Common myeloid progenitor, CD34-positive (primary cell): ENCODE measurements at places on chromosomes 7 and 10.

GRCh38 chr10:118850418-118851061, 95.8 kb upstream of the CACUL1 start:
- DNase-seq, result peak; percentile 73

GRCh38 chr7:19964246-19964645, 190.8 kb upstream of the TMEM196 start:
- no peak for DNase-seq

DNA sequence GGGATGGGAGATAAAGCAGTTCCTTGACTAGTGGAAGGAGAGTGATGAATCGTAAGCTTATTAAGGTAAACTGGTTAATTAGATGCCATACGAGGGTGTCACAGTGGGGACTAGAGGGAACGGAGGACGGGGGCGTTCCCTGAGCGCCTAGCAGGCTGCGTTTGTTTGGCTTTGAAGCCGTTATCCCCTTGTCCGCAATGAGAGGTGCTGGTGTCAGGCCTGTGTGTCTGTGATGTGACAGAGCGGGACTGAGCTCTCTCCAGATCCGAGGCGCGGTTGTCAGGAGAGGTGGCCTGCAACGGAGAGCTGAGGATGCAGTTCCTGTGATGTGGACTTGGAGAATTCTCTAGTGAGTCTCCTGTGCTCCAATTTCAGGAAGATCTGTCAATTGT, 60.0 kb upstream of the PRPS1L1 start:
- no peak for DNase-seq

DNA sequence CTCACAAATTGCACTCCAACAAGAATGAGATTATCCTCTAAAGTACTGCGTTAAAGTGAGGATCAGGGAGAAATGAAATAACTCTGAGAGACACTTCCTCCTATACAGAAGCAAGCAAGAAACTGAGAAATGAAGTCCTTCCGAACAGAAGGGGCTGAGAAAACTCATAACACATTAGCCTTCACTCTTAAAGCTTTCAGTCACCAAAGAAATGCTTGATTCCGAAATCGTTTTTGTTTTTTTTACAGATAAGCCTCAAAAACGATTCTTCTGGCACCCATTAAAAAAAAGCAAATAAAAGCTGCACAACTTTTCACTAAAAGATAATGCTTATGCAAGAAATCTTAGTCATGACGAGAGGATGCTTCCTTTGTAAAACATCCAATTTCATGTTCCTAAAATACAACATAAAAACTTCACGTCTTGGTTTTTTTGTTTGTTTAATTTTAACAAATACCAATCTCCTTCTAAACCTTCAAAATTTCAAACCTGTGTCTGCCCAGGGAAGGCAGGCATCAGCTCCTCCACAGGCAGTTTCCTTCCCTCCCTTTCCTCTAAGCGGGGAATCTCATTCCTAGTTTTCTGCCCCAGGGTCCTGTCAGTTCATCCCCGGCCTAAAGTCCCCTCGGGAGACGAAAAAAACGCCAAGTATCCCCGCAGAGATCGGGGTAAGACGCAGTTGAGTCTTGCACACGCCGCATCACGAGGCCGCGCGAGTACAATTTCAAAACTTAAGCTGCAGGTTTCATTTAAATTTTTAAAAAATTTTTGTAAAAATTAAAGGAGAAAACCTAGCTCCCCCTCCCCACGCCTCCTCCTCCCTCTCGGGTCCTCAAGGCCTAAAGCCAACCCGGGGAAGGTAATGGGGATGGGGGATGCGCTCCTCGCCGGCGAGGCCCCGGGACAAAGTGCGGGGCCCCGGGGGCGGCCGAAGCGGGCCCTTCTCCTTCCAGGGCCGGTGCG, 1.1 kb downstream of the BAZ1B start:
- peak; percentile 33 for DNase-seq

DNA sequence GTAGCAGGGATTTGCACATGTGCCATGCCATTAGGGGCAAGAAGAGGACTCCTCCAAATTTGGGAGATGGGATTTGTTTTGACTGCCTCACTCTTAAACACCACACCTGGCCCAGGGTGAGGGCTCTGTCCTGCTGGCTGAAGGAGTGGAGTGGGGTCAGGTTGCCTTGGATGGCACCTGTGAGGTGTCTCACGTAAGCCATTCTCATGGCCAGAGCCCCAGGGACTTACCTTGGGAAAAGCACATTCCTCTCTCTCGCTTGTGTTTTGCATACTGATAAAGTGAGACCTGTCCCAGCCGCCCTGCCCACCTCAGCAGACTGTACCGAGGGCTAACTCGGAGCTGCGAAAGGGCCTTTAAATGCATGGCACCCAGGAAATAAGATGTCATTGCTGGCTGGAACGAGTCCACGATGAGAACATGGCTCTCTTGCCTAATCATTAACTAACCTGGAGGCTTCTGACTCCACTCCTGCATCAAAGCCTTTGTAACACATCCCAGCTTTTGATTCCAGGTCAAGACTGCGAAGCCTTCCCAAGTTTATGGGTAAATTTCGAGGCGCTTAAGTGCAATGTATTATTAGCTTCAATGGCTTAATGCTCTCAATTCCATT, 184.0 kb upstream of the RNF32 start:
- no peak for DNase-seq

DNA sequence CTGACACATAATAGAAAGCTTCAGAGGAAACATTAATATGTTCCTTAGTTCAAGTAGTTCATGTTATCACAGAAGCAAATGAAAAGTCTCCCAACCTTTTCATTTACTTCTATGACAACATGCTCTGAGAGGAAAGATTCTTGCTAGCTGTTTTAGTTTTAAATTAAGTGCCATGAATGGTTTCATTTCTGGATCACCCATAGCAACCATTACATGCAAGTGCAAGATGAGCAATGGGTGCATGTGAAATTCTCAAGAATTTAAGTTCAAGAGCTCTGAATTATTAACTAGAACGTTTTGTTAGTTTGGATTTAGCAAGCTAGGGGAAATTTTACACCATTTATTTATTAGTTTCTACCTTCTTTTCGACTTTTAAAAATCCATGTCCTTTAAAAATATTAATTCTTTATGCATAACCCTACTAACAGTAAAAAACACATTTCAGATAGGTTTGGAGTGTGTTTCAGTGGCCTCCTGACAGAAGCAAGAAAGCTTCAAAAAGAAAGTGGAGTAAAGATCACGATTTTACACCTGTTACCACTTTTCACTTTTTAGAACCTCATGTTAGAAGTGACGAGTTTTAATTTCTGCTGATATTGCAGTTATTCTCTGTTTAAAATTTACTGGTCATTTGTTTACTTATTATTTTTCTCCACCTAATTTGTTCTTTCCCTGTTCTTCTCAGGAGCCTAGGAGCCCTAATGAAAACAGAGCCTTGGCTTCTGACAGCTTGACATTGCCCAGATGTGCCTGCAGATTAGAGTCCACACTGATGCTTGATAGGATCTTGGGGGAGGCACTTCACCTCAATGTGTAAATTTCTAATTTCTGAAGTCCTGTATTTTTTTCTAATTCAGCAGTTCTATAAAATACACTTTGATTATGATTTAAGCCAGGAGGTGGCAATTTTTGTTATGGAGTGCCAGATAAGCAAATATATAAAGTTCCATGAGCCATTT, 995.3 kb upstream of the PHF14 start:
- DNase-seq, result no peak

DNA sequence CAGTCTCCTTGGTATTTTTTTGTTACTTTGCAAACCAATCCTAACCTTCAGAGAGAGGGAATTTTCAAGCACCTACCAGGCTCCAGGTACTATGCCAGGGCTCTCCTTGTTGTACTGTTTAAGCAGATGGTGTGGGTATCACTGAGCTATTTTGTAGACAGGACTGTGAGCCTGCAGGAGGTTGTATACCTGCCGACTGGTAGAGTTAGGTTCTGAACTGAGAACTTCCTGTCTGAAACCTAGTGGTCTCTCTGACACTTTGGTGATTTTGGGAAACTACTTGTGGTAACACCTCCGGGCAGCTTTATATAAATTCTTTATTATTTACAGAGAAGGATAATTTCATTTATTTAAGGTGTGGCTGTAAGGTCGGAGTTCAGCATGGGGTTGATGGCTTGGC, 4.6 kb downstream of the ZNF853 start:
- DNase-seq, result no peak

DNA sequence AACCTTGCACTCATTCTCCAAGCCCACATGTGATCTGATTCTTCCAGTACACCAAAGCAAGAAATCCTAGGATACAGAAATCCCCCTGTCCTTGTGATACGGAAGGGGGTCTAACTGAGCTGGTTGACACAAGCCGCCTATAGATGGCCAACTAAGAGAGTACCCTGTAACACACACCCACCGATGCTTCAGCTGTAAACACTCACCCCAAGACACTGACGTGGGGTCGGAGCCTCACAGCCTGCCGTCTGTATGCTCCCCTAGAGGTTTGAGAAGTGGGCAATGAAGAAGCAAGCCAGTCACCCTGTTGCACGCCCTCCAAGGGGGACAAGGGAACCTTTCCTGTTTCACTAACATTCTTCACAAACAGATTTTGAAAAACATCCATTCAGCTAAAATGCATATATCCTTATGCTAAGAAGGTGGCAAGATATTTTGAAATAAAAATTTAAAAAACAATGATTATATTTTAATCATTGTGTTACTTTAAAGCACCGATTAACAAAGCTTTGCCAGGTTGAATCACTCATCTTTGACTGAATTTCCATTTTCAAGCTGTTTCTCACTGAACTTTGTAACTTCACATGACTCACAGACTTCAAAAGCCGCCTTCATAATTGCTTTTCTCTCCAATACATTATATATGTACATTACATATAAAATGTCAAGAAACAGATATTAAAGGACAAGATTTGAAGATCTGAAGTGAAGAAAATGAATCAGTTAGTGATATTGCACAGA, 329.3 kb downstream of the ARL4A start:
- no peak for DNase-seq

DNA sequence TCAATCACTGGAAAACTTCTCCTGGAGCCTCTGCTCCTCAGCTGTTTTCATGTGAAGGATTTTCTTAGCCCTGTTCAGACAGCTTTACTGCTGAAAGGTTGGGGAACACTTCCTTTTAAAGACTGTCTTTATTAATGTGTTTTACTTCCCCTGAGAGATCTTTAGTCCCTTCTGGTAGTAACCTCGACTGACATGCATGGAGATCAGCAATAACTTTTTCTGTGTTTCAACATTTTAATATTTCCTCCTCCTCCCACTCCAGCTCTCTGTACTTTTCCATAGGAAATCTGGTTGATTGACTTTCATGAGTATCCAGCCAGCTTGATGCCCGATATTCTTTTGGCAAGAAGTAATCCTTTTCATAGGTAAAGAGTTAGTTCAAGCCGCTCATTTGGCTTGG, 62.7 kb upstream of the STRIP2 start:
- DNase-seq, result no peak

DNA sequence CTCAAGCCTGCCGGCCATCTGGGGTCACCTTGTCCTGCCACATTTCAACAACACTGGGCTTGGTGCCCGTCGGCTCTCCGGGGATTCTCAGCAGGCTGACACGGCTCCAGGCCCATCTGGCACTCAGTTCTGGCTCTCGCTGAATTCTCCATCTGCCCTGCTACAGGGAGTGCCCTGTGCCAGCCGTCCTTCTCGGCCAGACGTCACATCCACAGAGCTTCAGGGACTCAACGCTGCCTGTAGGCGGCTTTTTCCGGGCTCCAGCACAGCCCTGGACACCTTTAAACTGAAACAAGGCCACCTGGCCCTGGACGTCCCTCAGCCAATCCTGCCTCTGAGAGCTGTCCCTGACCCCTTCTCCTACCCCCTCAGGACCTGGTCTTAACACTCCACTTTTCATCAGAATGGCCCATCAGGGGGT, 43.0 kb downstream of the TMEM130 start:
- no peak for DNase-seq

- DNase-seq, result peak; percentile 81
These were observed 174.4 kb downstream of the ST7 start for GRCh38 chr7:117127585-117128168.

- no peak for DNase-seq
These were observed 65.3 kb downstream of the ZFAND4 start for GRCh38 chr10:45607276-45607675.

DNA sequence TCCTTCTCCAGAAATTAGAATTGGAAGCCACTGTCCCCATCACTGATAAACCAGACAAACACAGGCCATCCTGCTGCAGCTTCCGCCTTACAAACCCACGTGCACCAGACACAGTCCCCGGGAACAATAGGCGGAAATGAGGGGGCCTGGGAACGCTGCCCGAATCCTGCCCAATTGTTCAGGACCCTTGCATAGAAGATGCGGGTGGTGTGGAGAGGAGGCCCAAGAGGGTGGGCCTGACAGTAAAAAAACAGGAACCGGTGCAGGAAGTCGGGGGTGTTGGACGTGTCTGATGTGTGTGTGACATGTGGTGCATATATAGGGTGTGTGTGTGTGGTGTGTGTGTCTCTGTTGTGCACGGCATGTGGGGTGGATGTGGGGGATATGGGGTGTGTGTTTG, 26.5 kb upstream of the CHST15 start:
- peak; percentile 88 for DNase-seq

GRCh38 chr7:1847260-1848001, 177.4 kb downstream of the ELFN1 start:
- DNase-seq, result no peak

GRCh38 chr7:140144821-140145220, 32.0 kb downstream of the KDM7A start:
- DNase-seq, result no peak

DNA sequence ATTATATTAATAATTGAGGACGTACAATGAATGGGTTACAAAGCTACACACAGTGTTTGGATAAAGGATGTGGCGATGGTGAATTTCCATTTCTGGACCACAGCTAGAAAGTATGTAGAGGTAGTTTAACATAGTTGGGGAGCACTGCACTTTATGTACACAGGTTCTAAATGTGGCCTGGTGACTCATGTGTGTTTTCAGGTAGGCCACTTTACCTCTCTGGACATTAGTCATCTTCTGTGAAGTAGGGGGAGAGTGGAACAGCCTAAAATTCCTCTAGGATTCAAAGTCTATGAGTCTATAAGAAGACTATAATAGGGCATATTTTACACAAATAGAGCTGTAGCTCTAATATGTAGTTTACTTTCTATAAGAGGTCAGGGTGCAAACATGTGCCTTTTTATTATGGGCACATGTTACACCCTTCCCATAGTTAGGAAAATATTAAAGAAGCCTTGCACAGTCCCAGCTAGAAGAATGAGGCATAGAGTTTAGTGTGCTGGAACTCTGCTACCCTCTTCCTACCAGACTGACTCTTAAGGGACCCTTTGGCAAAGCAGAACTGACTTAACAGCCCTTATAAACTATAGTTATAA, 594.9 kb downstream of the LRMDA start:
- no peak for DNase-seq

DNA sequence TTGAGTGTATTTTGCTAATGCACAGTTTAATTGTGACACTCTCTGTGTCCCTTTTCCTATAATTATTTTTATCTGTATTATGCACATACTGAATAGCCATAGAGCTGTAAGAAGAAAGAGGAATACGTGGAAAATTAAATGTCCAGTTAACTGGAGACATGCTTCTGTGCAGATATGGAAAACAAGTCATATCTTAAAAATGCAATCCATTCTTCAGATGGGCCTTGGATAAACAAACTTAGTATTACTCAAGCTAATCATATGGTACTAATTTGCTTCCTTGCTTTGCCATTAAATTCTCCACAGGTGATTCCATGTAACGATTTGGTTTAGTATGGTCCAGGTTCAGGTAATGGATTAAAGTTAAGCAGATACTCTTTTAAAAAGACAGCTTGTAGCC, 201.2 kb upstream of the CELF2 start:
- DNase-seq, result no peak
